ENCODE measurements at places on chromosomes 7 and 10.

GRCh38 chr10:22672319-22673090 is 41.9 kb downstream of the PIP4K2A start:
- no peak for DNase-seq
- no peak overlapping the region for H3K4me3 ChIP-seq
- no peaks in the 10 kb centered on the region for H3K27me3 ChIP-seq
- peaks cover 86% of the 10 kb centered on the region for H3K4me1 ChIP-seq
- peaks cover 12% of the 10 kb centered on the region for H3K36me3 ChIP-seq

DNA sequence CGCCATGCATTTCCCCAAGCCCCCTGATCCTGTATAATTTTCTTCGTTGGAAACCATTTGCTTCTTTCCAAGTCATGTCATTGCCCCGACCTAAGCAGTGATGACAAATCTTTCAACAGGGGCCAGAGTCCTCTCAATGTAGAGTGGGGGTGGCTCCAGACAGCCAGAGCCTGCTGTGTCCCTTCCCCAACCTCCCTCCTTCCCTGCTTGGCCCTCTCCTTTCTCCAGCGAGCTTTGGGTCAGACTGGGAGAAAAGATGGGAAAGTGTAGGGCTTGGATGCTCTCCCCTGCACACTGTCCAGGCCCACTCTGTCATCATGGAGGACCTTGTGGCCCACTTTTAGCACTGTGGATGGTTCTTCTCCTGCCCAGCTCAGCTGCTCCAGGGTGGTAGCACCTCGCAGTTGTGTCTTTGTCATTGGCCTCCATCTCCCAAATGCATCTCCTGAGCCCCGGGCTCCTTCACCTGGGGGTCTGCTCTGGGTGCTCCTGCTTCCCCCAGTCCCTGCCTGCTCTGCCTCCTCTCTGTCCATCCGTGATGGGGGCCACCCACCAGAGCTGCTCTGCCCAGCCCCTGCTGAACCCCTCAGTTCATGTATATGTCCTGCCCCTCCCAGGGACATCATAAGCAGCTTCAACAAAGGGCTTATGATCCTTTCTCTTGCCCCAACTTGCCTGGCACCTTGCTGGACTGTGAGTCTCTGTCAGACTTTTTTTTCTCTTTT is 37.5 kb downstream of the BTBD16 start:
- H3K4me3 ChIP-seq: no peak overlapping the region
- H3K27ac ChIP-seq: no peak overlapping the region
- H3K27me3 ChIP-seq: peaks cover 10% of the 10 kb centered on the region
- H3K36me3 ChIP-seq: no peaks in the 10 kb centered on the region

DNA sequence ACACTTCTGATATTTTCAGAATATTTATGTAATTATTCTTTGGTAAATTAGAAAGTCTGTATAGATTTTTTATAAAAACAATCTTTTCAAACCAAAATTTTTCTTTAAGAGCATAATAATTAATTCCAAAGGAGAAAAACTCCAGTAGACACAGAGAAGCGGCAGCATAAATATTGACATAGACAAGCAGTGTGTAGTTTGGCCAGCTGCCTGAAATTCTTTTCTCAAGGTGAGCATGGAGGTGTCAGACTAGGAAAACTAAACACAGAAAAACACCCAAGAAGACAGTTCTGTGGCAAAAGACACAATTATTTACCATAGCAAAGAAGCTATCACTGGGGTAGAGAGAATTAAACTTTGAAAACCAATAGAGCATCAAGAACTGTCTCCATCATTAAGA is 82.4 kb downstream of the KLF6 start:
- H3K27me3 ChIP-seq: peaks cover 6% of the 10 kb centered on the region
- H3K27ac ChIP-seq: no peak overlapping the region
- no peaks in the 10 kb centered on the region for H3K4me1 ChIP-seq
- no peaks in the 10 kb centered on the region for H3K36me3 ChIP-seq
- DNase-seq: no peak

GRCh38 chr7:48899932-48900331 is 24.4 kb upstream of the CDC14C start:
- no peak for DNase-seq
- no peak overlapping the region for H3K4me3 ChIP-seq
- no peaks in the 10 kb centered on the region for H3K36me3 ChIP-seq
- no peaks in the 10 kb centered on the region for H3K4me1 ChIP-seq

DNA sequence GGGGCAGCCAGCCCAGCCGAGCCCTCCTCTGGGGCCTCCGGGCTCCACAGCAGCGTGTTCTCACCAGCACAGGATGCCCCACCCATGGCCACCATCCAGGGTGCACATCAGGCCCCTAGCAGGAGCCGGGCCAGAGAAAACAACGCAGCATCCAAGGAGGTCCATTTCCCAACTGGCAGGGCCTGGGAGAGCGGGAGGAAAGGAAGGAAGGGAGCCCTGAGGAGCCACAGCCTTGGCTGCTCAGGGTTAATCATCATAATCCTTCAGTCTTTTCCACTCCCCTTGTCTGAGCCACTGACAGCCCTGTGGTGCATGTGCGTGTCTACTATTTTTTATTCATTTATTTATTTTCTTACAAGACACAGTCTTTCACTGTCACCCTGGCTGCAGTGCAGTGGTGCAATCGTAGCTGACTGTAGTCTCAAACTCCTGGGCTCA is 3.6 kb downstream of the PLAC9 start:
- no peaks in the 10 kb centered on the region for H3K36me3 ChIP-seq
- H3K27me3 ChIP-seq: peaks cover 41% of the 10 kb centered on the region
- no peak overlapping the region for H3K27ac ChIP-seq

- peaks cover 4% of the 10 kb centered on the region for H3K36me3 ChIP-seq
- no peak for DNase-seq
- peaks cover 23% of the 10 kb centered on the region for H3K4me1 ChIP-seq
- no peak overlapping the region for H3K27ac ChIP-seq
Observed at GRCh38 chr10:112948196-112948595, 1.9 kb upstream of the TCF7L2 start.

DNA sequence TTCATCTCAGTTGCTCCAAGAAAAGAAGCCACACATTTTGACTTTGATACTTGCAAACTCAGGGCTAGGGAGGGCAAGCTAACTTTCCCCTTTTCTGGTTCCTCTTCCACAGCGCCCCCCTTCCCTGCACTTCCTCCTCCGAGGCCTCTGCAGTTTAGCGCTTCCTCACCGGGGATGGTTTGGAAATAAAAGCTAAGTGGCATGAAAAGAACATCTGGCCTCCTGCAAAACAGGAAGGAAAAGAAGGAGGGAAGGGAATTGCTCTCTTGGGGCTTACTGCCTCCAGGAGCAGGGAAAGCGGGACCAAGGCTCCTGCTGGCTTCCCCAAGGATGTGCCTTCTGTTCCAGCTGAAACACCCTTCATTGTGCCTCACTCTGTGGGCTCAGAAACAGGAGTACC is 42.3 kb downstream of the PRKCQ start:
- no peak overlapping the region for H3K27ac ChIP-seq
- H3K36me3 ChIP-seq: peaks cover 56% of the 10 kb centered on the region
- no peak overlapping the region for H3K4me3 ChIP-seq
- no peaks in the 10 kb centered on the region for H3K27me3 ChIP-seq
- peaks cover 65% of the 10 kb centered on the region for H3K4me1 ChIP-seq

DNA sequence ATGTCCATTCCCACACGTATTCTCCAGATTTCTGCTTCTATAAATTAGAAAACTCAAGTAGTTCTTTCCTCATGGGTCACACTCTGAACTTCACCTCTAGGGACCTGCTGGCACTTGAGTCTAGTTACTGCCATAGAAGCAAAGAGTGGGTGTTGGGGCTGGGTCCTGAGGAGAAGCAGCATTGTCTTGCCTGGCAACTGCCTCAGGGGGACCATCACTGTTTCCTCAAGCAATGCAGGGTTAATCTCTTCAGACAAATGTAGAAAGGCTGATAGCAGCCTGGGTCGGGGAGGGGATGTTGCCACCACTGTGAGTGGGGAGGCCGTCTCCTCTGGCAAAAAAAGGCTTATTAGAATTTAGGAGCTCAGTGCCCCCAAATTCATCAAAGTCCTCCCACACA is 20.2 kb upstream of the PAPSS2 start:
- H3K27ac ChIP-seq: no peak overlapping the region
- H3K27me3 ChIP-seq: no peaks in the 10 kb centered on the region
- H3K4me1 ChIP-seq: peaks cover 15% of the 10 kb centered on the region
- no peak overlapping the region for H3K4me3 ChIP-seq

DNA sequence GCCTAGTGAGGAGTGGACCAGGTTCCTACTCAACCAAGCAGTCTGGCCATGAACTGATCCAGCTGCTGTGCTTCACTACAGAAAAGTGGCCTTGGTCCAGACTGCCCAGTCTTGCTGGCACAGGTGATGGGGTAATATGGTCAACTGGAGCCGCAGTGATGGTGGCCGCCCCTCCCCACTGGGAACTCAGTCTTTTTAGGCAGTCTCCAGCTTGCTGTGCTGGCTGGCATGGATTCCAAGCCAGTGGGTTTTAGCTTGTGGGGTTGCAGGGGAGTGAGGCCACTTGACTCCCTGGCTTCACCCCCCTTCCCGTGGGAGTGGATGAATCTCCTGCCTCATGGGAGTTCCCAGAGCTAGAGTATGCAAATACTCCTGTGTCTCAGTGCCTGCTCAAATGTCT is 52.7 kb upstream of the CDK6 start:
- H3K36me3 ChIP-seq: peaks cover 15% of the 10 kb centered on the region
- H3K4me1 ChIP-seq: no peaks in the 10 kb centered on the region
- no peak overlapping the region for H3K27ac ChIP-seq
- H3K27me3 ChIP-seq: peaks cover 4% of the 10 kb centered on the region
- DNase-seq: no peak
- H3K4me3 ChIP-seq: no peak overlapping the region

GRCh38 chr7:116632384-116632783 is 39.6 kb upstream of the MET start:
- DNase-seq: no peak
- H3K27ac ChIP-seq: no peak overlapping the region
- no peaks in the 10 kb centered on the region for H3K4me1 ChIP-seq

DNA sequence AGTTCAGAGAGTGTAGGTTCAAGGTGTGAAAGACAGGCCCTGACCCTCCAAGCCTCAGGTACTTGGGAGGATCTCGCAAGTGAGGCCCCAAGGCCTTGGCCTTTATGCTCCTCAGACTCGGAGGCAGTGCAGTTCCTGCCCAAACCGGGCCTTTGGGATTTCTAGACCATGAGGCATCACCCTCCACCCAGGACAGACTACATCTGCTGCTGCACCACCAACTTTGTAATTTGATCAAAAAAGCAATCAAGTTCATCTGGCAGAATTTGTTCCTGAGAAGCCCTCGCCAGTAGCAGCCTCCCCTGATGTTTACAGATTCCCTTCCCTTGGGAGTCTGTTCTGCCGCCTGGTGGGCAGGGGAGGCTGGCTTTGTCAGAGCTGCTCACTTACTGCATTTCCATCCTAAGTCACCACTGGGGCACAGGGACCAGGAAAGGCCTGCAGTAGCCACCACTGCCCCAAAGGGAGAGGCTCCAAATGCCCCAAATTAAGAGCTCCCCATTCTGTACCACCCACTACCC is 2.1 kb downstream of the CAMK2G start:
- H3K36me3 ChIP-seq: peaks cover 37% of the 10 kb centered on the region
- no peak for DNase-seq
- peak overlapping the region; percentile 74 for H3K4me3 ChIP-seq
- H3K27me3 ChIP-seq: peaks cover 3% of the 10 kb centered on the region
- H3K4me1 ChIP-seq: peaks cover 61% of the 10 kb centered on the region
- no peak overlapping the region for H3K27ac ChIP-seq

DNA sequence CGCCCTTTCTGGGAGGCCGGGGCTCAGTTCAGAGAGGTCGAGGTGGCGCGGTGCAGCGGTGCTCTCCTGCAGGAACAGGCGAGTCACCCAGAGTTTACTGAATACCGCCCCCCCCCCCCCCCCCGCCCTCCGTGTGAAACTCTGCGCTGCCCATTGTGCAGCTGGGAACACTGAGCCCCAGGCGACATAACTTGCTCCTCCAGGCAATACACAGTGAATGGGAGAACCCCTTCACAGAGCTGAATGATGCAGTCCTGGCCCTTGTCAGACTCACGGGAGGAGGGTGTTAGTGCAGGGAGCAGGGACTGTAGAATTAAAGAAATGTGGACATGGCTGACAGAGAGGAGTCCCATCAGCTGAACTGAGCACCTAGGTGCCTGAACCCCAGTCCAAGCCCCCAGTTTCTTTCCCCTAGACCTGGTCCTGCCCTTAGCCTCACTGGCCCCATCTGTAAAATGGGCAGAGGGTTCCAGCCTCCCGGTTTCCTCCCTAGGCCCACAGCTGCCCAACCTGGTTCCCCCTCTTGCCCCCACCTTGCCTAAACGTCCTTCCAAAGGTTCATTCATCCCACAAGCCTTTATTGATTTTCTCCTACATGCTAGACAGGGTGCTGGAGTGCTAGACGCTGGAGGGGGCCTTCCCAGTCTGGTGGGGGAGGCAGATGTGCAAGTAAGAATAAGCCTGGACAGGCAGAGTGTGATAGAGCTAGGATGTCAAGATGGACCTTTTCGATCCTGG is 869 bp upstream of the LOXL4 start:
- H3K27ac ChIP-seq: no peak overlapping the region
- H3K4me1 ChIP-seq: no peaks in the 10 kb centered on the region
- no peak overlapping the region for H3K4me3 ChIP-seq

DNA sequence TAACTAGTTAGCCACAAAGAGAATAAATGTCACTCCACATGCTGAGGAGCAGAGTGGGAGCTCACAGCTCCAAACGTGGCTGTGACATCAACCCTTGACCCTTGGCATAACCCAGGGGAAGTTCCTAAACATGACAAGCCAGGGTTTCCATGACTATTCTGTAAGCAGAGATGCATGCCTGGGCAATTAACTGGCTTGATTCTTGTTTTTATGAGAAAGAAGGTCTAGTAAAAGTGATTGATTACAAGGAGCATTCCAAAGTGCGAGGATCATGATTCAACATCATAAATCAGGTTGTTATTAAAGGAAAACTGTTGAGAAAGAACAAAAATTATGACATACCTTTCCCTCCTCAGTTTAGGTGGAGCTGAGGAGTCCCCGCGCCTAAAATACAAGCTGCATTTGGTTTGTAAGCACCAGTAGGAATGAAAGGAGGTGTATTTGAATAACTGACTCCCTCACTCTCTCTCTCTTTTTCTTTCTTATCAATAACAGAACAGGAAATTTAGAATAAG is 108.4 kb downstream of the SFMBT2 start:
- no peak overlapping the region for H3K4me3 ChIP-seq
- no peaks in the 10 kb centered on the region for H3K27me3 ChIP-seq
- no peak for DNase-seq
- no peaks in the 10 kb centered on the region for H3K4me1 ChIP-seq

- H3K27ac ChIP-seq: peak overlapping the region; percentile 1
- peaks cover 28% of the 10 kb centered on the region for H3K4me1 ChIP-seq
- H3K27me3 ChIP-seq: peaks cover 56% of the 10 kb centered on the region
- peak overlapping the region; percentile 51 for H3K4me3 ChIP-seq
- no peak for DNase-seq
Observed at GRCh38 chr10:22344781-22345300, 455 bp upstream of the SPAG6 start.

- H3K4me3 ChIP-seq: peak overlapping the region; percentile 24
- no peaks in the 10 kb centered on the region for H3K27me3 ChIP-seq
- H3K36me3 ChIP-seq: peaks cover 38% of the 10 kb centered on the region
- H3K27ac ChIP-seq: peak overlapping the region; percentile 79
Observed at GRCh38 chr7:5523052-5523711, 99.5 kb upstream of the TNRC18 start.

DNA sequence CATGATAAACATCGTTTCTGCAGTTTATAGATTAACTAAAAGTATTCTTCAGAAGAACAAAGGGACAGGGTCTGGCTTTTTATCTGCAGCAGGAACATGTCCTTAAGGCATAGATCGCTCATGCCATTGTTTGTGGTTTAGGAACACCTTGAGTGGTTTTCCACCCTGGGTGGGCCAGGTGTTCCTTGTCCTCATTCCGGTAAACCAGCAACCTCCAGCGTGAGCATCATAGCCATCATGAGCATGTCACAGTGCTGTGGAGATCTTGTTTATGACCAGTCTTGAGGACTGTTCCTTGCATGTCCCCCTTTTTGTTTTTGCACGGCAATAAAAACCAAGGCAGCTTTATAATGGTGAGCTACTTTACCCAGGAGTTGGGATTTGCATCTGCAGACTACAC is 33.9 kb downstream of the STOX1 start:
- H3K36me3 ChIP-seq: peaks cover 10% of the 10 kb centered on the region
- peaks cover 12% of the 10 kb centered on the region for H3K27me3 ChIP-seq
- no peak overlapping the region for H3K4me3 ChIP-seq

All from activated CD4-positive, alpha-beta memory T cell treated with anti-CD3 and anti-CD28 coated beads, Interleukin-2, amount 10 ng/mL, durations not matched to agents 7 days and 5 days (primary cell).